ENCODE measurements at places on chromosomes 12 and 14.
A peak's percentile ranks its signal among the peaks of the same experiment; 100 is the strongest.

- DNase-seq: no peak
Observed at GRCh38 chr14:73472185-73473114, 14.1 kb upstream of the NUMB start.

- no peak for DNase-seq
Observed at GRCh38 chr14:30069536-30069935, 141.9 kb upstream of the PRKD1 start.

DNA sequence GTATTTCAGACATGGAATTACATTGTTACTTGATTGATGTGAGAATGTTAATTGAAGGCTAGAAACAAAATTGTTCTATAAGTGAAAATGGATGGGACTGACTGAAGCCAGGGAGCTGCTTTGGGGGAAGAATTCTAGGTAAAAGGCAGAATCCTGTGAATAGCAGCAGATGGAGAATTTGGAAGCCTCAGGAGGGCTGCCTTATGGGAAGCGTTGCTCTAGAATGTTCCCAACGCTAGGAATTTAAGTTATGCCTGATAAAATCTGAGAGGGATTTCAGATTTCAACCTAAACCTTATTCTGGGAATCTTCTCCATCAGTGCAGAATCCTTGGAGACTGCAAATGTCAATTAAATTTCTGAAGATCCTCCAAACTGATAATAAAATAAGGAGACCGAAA lies 858.2 kb upstream of the FLRT2 start:
- no peak for DNase-seq

GRCh38 chr12:118649765-118650585 lies 273.6 kb downstream of the SUDS3 start:
- no peak for DNase-seq

DNA sequence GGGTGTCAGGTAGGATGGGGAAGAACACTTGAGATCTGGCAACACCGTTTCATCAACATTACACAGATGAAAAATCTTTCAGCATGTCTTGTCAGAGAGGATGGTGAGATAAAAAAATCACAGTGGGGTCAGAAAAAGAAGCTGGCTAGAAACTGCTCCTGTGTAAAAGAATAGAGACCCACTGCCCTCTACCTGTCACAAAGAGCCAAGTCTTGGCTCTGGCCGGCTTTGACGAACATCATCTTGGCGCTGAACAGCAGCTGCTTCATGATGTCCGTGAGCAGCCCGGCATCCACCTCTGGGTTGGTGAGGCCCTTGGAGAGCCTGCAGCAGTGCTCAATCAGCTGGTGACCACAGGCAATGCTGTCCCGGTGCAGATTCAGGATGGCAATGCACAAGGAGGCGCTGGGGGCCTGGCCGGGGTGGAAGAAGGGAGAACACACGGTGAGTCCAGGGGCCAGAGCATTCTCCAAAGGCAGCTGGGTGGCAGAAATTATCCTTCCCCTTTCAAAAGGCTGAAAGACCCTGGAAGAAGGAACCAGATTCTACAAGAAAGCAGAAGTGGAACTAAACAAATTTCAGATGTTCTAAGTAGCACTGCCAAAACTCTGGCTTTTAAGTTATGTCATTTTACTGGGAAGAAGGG lies 50.2 kb downstream of the ZFYVE26 start:
- DNase-seq: no peak

DNA sequence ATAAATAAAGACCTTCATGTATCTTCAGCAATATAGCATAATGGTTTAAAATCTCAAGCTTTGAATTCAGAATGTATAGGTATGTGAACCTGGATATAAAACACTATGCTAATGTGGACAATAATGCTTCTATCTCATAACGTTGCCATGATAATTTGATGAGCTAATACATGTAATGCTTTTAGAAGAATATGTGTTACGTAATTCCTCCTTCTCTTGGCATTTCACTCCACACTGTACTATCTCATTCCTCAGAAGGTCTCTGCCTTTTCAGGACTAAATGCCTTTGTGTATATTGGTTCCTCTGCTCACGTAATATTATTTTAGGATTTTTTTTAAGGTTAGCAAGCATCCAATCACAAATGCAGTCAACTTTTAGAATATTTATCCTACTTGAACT lies 86.5 kb downstream of the FOXA1 start:
- no peak for DNase-seq

DNA sequence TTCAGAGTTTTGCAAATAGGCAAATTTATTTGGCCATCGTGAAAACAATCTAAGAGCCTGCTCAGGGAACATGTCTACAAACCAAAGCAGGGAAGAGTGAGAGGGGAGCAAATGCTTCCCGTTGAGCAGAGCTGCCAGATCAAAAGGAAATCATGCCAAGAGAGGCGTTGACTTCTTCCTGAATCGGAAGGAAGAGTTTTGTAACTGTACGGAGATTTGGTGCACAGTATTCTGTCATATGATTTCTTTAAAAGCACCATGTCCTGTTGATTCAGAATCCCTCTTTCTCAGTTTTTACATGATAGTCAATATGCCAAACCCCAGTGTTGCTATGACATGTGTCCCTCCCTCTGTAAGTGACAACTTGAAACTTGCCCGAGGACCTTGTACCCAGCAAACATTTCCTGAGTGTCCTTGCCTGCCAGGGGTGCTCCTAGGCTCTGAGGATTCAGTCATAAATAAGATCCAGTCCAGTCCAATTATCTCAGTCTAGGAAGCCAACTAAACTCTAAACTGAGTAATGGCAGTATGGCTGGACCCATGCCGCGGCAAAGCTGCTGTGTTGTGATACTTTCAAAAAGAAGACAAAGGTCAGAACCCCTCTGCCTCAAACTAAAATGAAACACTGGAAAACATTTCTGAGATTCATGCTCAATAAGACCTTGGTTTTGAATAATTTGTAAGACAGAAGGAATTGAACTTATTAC lies 300.1 kb upstream of the FKBP4 start:
- no peak for DNase-seq

DNA sequence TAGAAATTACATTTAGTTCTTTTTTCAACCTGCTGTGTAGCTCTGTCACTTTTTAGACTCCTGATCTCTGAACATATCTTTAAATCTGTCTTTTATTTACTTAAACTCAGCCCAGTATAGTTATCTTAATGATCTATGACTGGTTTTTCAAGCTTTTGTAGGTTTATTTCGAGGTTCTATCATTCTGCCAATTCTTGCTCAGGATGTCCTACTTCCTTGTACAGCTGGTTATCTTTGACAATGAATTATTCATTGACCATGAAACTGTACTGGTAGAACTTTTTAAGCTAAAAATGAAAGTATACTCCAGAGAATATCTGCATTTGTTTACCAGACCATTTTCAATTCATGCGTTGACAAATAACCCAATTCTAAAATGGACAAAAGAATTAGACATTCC lies 37.8 kb downstream of the TC2N start:
- no peak for DNase-seq

- no peak for DNase-seq
Observed at GRCh38 chr12:30796891-30797371, 42.2 kb upstream of the CAPRIN2 start.

DNA sequence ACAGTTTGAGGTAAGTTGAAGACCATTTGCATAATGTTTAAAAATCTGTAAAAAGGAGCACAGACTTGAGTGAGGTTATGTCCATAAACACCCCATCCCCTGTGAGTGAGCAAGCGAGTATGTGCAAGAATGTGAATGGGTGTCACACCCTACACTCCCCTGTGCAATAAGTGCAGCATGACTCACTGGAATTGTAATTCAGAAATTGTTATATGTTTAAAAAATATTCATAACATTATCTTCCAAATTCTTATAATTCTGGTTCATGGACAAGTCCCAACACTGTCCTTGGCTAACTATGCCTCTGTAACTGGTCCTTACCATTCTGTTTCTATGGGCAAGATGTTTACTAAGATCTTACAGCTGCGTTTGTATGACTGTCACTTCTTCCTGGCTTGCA lies 207.8 kb upstream of the FAR2 start:
- DNase-seq: no peak

GRCh38 chr14:91228112-91229004 lies 16.1 kb downstream of the GPR68 start:
- DNase-seq: peak; percentile 87

- DNase-seq: no peak
Observed at GRCh38 chr12:88185988-88186387, 43.9 kb downstream of the TMTC3 start.

GRCh38 chr14:102452302-102452701 lies 57.3 kb downstream of the ANKRD9 start:
- DNase-seq: no peak

DNA sequence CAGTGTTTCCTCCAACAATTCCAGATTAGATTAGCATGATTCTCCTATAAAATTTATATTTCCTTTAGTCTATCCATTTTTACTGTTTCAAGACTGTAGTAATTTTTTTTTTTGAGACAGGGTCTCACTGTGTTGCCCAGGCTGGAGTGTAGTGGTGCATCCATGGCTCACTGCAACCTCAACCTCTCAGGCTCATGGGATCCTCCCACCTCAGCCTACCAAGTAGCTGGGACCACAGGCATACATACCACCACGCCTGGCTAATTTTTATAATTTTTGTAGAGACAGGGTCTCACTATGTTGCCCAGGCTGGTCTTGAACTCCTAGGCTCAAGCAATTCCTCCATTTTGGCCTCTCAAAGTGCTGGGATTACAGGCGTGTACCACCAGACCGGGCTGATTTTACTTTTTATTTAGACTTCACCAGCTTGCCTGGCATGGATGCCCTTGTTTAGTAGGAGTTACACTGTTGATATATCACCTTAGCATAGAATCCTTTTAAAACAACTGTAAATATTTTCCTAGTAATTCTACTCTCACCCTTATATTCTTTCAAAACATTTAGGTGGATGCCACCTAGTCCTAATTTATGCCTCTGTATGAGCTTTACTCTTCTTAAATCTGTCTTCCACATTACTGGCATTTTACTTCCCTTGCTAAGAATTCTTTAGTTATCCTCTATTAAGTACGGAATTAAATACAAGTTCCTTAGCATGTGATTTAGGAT lies 55.8 kb upstream of the LIMA1 start:
- DNase-seq: no peak

- no peak for DNase-seq
Observed at GRCh38 chr14:32341947-32342846, 13.1 kb downstream of the AKAP6 start.

DNA sequence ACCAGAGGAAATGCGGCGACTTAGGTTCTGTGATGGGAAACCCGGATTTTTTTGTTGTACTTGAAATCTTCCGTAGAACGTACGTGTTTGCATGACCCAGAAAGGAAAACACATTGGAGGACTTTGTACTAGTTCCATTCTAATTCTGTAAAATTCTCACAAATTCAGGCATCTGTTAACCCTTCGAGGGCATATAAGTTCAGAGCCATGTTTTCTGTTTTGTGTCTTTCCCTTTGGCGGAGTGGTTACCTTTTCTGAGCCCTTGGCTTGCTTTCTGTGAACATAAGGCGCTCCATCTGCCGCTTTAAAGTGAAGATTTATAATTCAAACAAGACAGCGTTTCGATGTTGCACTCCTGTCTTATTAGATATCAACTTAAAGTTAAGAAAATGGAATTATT lies 34.2 kb downstream of the BICD1 start:
- no peak for DNase-seq

- DNase-seq: no peak
Observed at GRCh38 chr12:123142518-123142840, 8.4 kb downstream of the PITPNM2 start.

GRCh38 chr12:43361031-43361710 lies 190.8 kb downstream of the ADAMTS20 start:
- DNase-seq: no peak

GRCh38 chr14:86310611-86311010 lies 780.7 kb downstream of the FLRT2 start:
- no peak for DNase-seq

DNA sequence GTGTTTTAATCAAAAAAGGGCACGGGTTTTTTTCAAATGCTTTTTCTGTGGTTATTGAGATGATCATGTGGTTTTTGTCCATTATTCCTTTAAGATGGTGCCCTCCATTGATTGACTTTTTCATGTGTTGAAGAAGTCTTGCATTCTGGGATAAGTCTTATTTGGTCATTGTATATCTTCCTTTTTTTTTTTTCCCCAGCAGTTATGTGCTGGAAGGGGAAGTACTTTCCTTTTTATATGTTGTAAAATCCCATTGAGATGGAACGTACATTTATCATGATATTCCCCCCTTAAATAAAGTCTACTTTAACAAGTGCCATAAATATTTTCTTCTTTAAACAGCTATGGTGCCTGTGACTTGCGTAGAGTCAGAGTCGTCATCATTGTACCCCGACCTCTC lies 24.8 kb upstream of the MUCL1 start:
- no peak for DNase-seq

DNA sequence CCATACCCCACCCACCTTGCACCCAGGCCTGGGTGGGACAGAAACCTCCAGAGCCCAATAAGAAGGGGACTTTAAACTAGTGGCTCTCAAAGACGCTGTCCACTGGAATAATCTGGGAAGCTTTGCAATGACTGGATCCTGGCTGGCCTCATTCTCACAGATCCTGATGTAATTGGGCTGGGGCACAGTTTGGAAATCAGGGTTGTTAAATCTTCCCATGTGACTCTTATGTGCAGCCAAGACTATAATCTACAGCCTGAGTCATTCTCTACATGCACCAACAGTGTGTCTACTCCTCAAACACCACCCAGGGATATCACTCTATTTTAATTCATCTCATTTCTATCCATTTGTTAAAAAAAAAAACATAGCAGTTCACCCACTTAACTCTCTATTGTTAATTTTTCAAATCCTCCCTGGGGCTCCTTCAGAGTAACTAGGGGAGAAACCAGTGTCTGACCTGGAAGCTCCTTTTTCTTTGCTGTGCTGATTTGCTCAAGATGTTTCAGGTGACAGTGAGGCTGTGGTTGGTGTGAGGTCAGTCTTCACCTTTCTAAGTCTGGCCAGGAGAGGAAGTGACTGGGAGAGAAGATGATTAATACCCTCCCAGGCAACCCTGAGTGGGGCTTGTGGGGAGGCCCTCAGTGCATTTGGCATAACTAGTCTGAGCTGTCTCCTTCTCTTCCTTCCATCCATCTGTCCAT lies 211.6 kb upstream of the SFSWAP start:
- no peak for DNase-seq

DNA sequence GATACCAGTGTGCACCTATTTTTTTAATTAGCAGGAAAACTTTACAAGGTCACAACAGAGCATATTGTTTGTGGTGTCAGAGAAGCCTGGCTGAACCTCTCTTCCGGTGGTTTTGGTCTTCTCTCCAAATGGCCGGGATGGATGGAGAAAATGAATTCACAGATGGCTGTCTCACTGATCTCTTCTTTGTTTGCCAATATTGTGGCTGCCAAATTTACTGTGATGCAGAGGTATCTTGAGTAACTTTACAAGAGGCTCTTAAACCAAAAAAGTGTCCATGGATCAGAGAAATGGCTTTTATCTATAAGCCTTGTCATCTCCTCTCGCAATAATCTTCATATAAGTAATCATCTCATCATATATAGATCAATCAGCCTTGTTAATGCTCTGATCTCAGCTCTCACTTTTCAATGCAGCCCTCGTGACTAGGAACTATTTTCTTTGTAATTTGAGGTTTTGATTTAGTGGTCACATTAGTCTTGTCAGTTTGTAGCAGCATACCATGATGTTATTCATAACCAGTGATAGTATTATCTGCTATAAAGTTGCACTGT lies 308.1 kb downstream of the EGLN3 start:
- no peak for DNase-seq
